Caco-2 (cell line): ENCODE measurements at places on chromosomes 11 and 22. TPM values are rescaled to one million over a fixed set of nuclear protein-coding genes. Genes with fewer than 3 reads are reported as not detected.

MS4A2 gene
- not detected in 2 replicates for total RNA-seq

GRCh38 chr11:34302046-34302921, 55.5 kb downstream of the ABTB2 start:
- no peak for DNase-seq

OR51B2 gene
- not detected in 2 replicates for total RNA-seq

DNA sequence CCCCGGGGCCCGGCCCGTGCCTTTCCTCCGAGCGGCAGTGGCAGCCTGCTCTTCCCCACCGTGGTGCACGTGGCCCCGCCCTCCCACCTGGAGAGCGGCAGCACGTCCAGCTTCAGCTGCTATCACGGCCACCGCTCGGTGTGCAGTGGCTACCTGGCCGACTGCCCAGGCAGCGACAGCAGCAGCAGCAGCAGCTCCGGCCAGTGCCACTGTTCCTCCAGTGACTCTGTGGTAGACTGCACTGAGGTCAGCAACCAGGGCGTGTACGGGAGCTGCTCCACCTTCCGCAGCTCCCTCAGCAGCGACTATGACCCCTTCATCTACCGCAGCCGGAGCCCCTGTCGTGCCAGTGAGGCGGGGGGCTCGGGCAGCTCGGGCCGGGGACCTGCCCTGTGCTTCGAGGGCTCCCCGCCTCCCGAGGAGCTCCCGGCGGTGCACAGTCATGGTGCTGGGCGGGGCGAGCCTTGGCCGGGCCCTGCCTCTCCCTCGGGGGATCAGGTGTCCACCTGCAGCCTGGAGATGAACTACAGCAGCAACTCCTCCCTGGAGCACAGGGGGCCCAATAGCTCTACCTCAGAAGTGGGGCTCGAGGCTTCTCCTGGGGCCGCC, 11.9 kb downstream of the C22orf31 start:
- DNase-seq, result no peak

DGCR6 gene
- total RNA-seq, result 3.8 and 5.9 TPM in 2 replicates

DNA sequence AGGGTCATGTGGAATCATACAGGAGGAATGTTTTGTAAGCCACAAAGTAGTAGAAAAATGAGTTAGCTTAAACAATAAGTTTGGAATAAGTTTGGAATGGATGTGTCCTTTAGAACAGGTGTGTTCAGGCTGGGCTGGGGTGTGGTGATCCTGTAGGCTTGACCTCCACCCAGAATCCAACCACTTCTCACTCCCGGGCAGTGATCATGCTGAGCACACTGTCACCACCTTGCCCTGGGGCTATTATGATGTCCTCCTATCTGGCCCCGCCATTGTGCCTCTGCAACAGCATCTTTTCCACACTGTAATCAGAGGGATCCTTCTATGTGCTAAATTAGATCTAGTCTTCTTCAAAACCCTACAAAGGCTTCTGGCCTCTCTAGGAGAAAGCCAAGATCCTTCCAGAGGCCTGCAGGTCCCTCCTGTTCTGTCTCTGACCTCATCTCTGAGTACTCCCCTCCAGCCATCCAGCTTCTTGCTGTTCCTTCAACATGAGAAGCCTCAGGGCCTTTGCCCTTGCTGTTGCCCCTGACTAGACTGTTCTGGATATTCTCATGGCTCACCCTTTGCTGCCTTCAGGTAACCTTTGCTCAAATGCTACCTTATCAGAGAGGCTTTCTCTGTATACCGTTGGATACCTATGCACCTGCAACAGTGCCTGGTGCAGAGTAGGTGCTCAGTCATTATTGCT, 18.8 kb upstream of the ACCSL start:
- DNase-seq, result no peak

- DNase-seq, result no peak
Observed at GRCh38 chr11:27592098-27592780, 85.7 kb upstream of the LIN7C start.

PGA4 gene
- total RNA-seq, result not detected in 2 replicates

- DNase-seq, result no peak
Observed at GRCh38 chr22:50694766-50695420, 22.3 kb downstream of the SHANK3 start.

- peak; percentile 46 for DNase-seq
Observed at GRCh38 chr11:77035580-77035979, 1.4 kb downstream of the B3GNT6 start.

DNA sequence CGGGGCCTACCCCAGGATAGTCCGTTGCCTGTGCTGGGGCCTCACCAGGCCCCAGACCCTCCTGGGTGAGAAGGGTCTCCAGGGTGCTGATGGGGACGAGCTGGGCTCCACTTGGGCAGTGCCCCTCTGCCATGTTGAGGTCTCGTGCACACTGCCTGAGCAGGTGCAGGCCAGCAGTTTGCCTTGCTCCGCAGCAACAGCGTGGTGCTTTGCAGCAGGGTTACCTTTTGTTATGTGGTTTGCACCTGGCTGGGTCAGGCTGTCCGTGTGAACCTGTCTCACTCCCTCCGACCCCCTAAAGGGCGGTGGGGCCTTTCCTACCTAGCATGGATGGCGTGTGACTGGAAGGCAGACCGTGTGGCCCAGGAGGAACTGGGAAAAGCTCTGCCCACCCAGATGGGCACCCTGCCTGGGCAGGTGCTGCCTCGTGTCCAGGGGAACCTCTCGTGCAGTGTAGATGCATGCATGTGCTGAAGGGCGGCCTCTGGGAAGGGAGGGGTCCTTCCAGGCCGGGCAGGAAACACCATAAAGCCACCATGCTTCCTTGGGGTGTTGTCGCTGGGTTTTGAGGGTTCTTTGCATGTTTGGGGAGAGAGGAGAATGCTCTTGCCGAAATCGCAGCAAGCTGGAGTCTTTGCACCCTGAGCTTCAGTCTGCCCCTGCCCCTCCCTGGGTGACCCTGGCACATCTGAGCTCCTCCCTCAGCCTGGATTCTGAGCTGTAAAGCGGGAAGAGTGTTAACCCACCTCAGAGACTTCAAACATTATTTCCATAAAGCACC, 75.4 kb upstream of the PPARA start:
- peak; percentile 21 for DNase-seq

GRCh38 chr11:78991681-78992080, 417.0 kb upstream of the NARS2 start:
- DNase-seq, result no peak

TMEM121B gene
- total RNA-seq, result 0.49 and 0.82 TPM in 2 replicates

DNA sequence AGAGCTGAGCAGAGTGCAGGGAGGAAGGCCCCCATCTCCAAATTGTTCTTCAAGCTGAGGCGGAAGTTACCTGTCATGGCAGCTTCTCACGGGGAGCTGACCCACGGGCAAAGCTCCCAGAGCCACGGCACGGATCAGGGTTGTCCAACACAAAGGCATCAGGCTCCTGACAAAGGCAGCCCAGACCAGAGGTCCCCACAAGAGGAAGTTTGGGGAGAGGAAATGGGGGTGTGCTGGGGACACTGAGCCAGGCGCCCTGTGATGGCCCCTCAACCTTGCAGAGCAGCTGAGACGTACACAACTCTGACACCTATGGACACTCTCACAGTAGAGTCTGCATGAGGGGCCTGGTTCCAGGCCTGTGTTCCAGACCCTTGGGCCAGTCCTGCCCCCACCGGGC, 95.6 kb downstream of the CTTN start:
- no peak for DNase-seq

DNA sequence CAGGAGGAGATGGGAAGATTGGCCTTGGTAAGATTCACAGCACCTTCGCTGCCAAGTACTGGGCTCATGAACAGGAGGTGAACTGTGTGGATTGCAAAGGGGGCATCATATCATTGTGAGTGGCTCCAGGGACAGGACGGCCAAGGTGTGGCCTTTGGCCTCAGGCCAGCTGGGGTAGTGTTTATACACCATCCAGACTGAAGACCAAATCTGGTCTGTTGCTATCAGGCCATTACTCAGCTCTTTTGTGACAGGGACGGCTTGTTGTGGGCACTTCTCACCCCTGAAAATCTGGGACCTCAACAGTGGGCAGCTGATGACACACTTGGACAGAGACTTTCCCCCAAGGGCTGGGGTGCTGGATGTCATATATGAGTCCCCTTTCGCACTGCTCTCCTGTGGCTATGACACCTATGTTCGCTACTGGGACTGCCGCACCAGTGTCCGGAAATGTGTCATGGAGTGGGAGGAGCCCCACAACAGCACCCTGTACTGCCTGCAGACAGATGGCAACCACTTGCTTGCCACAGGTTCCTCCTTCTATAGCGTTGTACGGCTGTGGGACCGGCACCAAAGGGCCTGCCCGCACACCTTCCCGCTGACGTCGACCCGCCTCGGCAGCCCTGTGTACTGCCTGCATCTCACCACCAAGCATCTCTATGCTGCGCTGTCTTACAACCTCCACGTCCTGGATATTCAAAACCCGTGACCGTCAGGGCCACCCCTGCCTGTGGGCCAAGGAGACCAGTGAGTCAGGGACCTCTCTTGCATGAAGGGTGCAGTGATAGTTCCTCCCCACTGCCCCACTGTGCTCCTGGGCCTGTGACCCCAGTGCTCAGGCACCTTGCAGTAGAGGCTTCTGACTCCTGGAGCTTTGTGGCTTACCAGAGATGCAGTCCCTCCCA, 83.6 kb downstream of the BCR start:
- no peak for DNase-seq

- no peak for DNase-seq
Observed at GRCh38 chr11:83310718-83311117, 24.6 kb upstream of the CCDC90B start.

CARNS1 gene
- 0.09 and 0.28 TPM in 2 replicates for total RNA-seq

PPP6R3 gene
- total RNA-seq, result 271 and 276 TPM in 2 replicates

TEX12 gene
- total RNA-seq, result not detected in 2 replicates

DNA sequence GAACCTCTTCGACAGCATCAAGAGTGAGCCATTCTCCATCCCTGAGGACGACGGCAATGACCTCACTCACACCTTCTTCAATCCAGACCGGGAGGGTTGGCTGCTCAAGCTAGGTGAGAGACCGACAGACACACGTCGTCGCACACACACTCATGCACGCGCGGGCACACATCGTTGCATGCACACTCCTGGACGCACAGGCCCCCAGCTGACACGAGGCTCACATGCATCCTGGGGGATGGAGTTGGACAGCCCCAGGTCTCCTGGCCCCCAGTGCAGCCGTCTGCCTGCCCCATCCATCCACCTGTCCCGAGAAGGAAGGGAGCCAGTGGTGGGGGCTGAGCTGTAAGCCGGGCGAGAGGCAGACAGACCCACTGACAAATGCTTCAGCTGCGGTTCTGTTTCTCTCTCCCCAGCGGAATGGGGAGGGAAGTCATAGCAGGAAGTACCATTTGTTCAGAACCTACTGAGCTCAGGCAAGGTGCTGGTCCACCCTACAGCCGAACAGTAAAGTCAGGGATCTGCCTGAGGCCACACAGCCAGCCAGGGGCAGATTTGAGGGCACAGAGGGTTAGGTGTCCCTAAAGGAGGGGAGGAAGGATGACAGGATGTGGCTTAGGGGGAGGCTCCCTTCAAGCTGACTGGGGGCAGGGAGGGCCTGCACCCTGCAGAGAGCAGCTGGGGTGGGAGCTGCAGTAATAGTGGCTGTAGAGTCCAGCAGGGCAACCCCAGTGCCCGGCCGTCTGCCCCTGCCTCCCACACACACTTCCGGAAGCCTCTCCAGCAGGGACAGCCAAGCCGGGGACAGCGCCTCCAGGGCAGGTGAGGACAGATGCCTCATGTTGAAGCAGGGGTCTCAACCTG, 27.1 kb downstream of the CYTH4 start:
- DNase-seq, result no peak

CCDC73 gene
- total RNA-seq, result not detected in 2 replicates

DNA sequence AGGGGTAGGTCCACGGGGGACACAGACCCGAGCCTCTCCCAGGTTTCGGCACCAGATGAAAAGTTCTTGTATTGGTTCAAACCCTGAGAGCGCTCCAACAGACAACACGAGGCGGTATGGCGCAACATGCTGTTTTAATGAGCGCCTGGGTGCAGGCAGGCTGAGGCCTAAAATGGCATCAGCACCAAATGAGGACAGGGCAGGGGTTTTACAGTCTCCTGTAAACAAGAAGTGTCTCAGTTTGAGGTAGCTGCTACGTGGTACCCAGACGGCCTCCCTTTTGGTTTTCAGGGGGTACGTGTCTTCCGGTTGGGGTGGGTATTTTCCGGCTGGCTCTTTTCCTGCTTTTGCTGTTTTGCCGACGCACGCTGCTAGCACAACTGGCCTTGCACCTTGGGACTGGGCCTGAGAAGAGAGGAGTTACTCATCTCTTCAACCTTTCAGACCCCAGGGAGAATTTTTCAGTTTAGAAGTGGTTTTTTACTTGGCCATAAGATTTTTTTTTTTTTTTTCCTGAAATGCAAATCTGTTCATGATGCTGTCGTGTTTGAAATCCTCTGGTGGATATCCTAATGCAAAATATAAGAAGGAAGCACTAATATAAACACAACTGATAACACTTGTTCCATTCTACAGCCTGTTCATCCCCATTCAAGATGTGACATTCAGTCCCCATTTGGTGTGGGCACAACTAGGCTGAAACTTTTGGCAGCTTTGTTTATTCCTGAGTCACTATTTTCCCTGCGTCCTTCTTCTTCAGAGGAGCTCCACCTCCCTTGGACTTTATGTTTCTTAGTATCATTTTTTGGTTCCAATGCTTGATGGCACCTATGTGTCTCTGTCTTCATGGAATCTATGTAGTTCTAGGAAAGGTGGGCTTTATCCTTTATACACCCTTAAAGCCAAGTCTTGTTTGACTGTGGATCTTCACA, 6.5 kb downstream of the PPFIBP2 start:
- DNase-seq, result no peak

GRCh38 chr11:94117871-94118270, 10.8 kb upstream of the PANX1 start:
- no peak for DNase-seq

ALX4 gene
- 0.05 TPM in 1 of 2 replicates, not detected in the other for total RNA-seq

B4GALNT4 gene
- 30.7 and 35.6 TPM in 2 replicates for total RNA-seq

- no peak for DNase-seq
Observed at GRCh38 chr11:88406876-88407275, 69.3 kb upstream of the CTSC start.

DNA sequence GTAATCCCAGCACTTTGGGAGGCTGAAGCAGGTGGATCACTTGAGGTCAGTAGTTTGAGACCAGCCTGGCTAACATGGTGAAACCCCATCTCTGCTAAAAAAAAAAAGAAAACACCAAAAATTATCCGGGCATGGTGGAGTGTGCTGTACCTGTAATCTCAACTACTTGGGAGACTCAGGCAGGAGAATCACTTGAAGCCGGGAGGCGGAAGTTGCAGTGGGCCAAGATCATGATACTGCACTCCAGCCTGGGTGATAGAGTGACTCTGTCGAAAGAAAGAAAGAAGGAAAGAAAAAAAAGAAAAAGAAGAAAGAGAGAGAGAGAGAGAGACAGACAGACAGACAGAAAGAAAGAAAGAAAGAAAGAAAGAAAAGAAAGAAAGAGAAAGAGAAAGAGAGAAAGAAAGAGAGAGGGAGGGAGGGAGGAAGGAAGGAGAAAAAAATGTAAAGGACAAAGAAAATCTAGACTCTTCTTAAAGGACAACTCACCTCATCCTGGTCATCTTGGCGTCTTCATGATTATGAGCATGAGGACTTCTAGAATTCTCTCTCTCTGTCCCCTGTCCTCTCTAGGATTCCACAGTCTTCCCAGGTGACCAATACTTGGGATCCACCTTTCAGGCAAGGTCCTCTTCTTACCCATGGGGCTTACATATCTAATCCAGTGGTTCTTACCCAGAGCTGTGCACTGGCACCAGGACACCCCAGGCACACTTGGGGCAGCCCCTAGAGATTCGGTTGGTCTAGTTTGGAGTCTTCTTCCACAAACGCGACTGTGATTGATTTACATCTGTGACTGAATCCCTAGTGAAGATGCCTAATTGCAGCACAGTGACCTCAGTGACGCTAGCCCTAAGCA, 120.9 kb downstream of the MED15 start:
- DNase-seq, result no peak

PLAAT5 gene
- 1.2 and 2.3 TPM in 2 replicates for total RNA-seq

GGA1 gene
- 65.7 and 72.8 TPM in 2 replicates for total RNA-seq

GRCh38 chr11:99682646-99683045, 661.9 kb downstream of the CNTN5 start:
- no peak for DNase-seq
